ENCODE measurements at places on chromosomes 3 and 15.

DNA sequence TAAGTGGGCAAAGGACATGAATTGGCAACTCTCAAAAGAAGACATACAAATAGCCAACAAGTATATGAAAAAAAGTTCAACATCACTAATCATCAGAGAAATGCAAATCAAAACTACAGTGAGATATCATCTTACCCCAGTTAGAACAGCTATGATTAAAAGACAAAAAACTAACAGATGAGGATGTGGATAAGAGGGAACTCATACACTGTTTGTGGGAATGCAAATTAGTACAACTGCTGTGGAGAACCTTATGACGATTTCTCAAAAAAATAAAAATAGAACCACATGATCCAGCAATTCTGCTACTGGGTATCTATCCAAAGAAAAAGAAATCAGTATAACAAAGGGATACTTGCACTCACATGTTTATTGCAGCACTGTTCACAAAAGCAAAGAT lies 28.6 kb downstream of the NEK10 start:
- DNase-seq, result no peak

GRCh38 chr3:137108699-137109440 lies 151.1 kb downstream of the IL20RB start:
- no peak for DNase-seq

- DNase-seq, result no peak
Measured at GRCh38 chr15:85026304-85027032, 44.8 kb downstream of the PDE8A start.

- DNase-seq, result no peak
Measured at GRCh38 chr15:38524156-38524555, 40.5 kb downstream of the RASGRP1 start.

GRCh38 chr3:29284497-29284896 lies 3.6 kb downstream of the RBMS3 start:
- DNase-seq, result no peak

DNA sequence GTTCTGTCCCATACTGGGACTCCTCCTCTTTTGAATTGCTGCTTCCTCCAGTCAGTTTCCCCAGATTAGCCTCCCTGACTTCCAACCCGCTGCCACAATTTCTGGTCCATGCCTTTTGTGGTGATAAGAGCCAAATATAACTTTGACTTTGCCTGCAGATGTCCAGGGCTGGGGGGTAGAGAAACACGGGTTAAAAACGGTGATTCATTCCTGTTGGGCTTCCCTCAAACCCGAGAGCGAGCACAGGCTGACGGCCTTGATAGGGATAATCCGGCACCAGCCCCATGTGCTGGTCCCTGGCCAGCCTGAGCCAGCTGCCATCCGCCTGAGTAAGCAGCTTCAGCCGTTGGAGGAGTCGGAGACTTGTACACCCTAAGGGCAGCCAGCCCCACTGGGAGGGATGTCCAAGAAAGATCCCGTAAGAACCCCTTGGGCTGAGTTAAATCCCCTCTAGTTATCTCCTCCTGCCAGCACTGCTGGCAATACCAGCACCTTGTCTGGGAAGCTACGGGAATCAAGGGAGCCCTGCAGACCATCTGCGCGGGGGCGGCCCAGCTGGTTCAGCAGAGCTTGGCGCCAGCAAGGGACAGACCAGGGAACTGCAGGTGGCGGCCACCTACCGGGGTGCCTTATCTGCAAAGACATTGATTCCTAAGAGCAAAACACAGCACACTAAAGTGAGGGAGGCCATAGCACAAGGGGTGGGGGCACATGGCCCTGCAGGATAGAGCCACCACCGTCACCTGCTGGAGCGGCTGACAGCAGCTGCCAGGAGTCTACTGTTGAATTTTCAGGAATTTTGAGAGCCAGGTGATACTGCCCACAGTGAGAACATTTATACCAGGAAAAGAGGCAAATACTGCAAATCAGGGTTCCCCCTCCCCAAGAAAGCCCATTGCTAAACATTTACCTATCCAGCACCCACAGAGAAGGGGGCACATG lies 18.1 kb downstream of the CSPG4 start:
- no peak for DNase-seq

DNA sequence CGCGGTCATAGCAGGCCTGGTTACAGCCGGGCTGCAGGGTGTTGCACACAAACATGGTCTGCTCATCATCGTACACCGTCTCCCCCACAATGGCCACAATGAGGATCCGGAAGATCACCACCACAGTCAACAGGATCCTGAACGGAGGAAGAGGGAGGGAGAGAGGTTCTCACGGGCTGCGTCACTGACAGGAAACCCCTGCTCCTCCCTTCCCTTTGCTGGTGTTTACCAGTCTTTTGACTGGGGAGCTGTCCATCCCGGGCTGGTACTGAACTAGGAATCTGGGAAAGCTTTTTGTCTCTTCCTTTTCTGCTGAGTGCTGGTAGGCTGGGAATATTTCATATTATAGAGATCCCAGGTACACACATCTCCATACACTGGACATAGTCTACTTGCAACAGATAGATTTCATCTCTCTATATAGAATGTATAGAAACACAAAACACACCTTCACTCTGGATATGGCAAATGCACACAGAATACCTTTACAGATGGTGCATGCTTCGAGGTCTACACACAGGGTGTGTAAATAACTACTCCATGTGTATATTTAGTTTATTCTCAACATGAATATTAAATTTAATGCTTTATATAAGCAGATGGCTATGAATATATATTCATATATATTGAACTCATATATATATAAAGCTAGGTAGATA lies 1.4 kb downstream of the GJD2 start:
- no peak for DNase-seq

DNA sequence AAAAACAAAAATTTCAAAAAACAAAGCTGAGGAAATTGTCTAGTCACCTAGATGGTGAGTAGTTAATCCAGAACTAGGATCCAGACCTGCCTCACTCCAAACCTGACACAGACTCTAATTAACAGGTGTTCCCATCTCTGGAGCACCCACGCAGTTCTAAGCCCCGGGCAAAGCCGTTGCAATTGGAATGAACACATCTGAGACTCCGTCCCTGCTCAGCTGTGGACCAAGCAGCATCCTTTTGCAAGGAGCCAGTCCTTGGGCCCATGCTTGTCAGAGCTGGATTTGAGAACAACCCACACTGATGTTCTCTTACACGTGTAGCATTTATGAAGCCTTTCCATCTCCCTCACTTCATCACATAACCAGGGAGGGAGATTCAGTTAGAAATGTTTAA lies 54.8 kb downstream of the LMCD1 start:
- no peak for DNase-seq

DNA sequence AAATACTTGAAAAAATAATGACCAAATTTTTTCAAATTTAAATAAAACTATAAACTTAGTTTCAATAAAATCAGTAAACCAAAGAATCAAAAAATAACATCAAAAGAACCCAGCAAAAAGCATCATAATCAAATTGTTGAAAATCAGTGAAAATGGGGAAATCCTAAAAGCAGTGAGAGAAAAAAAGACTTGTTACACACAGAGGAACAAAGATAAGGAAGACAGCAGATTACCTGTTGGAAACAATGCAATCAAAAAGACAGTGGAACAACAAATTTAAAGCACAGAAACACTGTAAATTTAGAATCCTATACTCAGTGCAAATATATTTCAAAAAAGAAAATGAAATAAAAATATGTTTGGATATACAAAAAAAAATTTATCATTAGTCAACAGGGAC lies 156.2 kb upstream of the LMCD1 start:
- no peak for DNase-seq

Data from activated CD4-positive, alpha-beta T cell treated with anti-CD3 and anti-CD28 coated beads, Interleukin-2, amount 50 U/mL, for 48 hours (primary cell).